ENCODE measurements at places on chromosomes 16 and 17. TPM values are rescaled to one million over a fixed set of nuclear protein-coding genes. Genes with fewer than 3 reads are reported as not detected.
A peak's percentile ranks its signal among the peaks of the same experiment; 100 is the strongest.

DNA sequence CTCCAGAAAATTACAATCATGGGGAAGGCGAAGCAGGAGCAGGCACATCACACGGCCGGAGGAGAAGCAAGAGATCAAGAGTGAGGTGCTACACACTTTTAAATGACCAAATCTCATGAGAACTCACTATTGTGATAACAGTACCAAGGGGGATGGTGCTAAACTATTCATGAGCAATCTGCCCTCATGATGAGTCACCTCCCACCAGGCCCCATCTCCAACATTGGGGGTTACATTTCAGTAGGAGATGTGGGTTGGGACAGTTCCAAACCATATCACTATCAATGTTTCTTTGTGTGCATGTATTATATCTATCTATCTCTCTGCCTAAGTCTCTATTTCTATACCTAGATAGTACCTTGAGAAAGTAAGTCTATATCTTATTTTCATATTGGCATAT, 724.8 kb downstream of the CDH11 start:
- no peak overlapping the region for H3K27ac ChIP-seq
- H3K4me1 ChIP-seq, result no peaks in the 10 kb centered on the region

DNA sequence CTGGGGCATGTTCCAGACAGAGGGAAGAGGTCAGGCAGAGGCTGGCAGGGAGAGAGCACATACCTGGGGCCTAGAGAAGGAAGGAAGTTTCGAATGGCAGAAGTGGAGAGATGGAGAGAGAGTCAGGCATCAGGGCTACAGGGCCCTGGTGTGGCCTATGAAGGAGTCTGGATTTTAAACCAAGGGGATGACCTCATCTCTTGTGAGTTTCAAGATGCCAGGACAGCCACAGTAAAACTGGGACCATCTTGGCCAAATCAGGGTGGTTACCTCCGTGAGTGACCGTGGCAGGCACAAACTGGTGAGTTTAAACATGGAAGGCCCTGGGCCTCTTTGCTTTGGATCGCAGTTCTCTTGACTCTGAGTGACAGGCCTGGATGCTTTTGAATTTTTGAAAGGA, 7.6 kb upstream of the ATP2C2 start:
- H3K4me3 ChIP-seq, result no peak overlapping the region
- peaks cover 8% of the 10 kb centered on the region for H3K27me3 ChIP-seq
- peak overlapping the region; percentile 77 for H3K27ac ChIP-seq
- no peak for DNase-seq
- no peaks in the 10 kb centered on the region for H3K36me3 ChIP-seq

GRCh38 chr17:78108726-78109488, 19.6 kb downstream of the TMC6 start:
- peaks cover 19% of the 10 kb centered on the region for H3K4me1 ChIP-seq
- H3K4me3 ChIP-seq, result no peak overlapping the region
- DNase-seq, result no peak
- peaks cover 54% of the 10 kb centered on the region for H3K36me3 ChIP-seq
- peak overlapping the region; percentile 25 for H3K27ac ChIP-seq

GRCh38 chr16:3256866-3257465, 533 bp upstream of the MEFV start:
- no peak overlapping the region for H3K4me3 ChIP-seq
- peaks cover 3% of the 10 kb centered on the region for H3K36me3 ChIP-seq
- no peak for DNase-seq
- no peak overlapping the region for H3K27ac ChIP-seq
- peaks cover 5% of the 10 kb centered on the region for H3K27me3 ChIP-seq
- H3K4me1 ChIP-seq, result no peaks in the 10 kb centered on the region

DNA sequence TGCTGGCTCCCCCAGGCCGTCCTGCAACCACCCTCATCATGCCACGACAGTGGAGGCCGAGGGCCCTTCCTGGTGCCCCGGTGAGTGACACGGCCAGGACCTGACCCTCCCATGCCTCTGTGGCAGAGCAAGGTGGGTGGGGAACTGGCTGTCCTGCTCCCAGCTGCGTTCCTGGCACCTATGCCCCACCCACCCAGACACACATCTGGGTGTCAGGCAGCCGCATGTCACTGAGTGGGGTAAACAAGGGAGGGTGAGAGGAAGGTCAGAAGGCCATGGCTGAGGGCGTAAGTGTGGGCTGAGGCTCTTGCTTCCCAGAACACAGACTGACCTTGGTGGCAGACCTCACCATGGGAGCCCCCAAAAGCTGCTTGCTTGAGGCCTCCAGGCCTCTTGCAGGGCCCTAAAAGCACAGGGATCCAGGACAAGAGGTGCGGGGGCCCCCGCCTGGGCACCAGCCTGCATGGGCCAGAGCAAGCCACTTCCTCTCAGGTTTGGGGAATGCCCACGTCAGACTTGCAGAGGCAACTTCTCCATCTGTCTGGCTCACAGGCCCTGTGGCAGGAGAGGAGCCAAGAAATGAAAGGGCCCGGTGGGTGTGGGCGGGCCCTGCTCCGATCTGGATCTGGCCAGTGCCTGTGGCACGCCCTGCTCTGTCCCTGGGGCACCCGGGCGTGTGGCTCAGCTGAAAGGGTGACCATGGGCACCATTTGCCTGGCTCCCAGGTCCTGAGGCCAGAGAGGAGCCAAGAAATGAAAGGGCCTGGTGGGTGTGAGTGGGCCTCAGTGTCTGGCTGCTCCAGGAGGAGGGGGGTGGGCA, 3.9 kb upstream of the CCDC57 start:
- H3K27me3 ChIP-seq, result peaks cover 2% of the 10 kb centered on the region
- no peaks in the 10 kb centered on the region for H3K36me3 ChIP-seq
- H3K4me3 ChIP-seq, result no peak overlapping the region
- H3K4me1 ChIP-seq, result peaks cover 41% of the 10 kb centered on the region
- H3K27ac ChIP-seq, result peak overlapping the region; percentile 67
- DNase-seq, result no peak

GRCh38 chr17:38942696-38943334, 17.4 kb downstream of the LASP1NB start:
- H3K4me1 ChIP-seq, result peaks cover 8% of the 10 kb centered on the region
- H3K36me3 ChIP-seq, result no peaks in the 10 kb centered on the region
- H3K27me3 ChIP-seq, result peaks cover 3% of the 10 kb centered on the region
- no peak for DNase-seq
- H3K27ac ChIP-seq, result no peak overlapping the region

CCDC154 gene
- 2.1 TPM for total RNA-seq

DNA sequence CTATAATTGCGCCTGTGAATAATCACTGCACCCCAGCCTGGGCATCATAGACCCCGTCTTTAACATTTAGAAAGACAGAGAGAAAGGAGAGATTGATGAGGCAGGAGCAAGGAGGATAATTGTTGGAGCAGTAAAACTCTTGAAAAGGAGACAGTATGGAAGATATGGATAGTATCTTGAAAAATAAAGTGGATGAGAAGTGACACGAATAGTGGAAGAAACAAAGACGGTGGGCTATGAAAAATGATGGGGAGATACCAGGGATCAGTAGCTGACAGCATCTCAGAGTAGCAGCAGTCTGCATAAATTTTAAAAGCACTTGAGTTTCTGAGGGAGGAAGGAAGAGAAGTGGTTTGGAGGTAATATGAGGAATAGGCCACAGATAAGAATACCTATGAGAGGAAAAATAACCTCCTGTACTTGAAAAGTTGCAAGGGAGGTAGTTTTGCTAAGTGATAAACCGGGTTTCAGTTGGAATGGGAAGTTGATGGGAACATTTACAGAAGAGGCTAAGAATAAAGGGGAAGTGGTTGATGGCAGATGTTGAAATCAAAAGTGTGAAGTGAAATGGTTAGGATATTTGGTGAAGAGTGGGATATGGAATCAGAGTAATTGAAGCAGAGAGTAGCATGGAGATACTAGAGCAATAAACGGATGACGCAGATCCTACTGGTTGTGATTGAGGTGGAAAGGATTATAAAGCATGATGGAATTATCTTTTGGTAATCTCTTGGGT, 1.8 kb upstream of the PPM1D start:
- H3K27ac ChIP-seq, result no peak overlapping the region
- no peak for DNase-seq
- peaks cover 9% of the 10 kb centered on the region for H3K36me3 ChIP-seq

EPX gene
- not detected for total RNA-seq

DNA sequence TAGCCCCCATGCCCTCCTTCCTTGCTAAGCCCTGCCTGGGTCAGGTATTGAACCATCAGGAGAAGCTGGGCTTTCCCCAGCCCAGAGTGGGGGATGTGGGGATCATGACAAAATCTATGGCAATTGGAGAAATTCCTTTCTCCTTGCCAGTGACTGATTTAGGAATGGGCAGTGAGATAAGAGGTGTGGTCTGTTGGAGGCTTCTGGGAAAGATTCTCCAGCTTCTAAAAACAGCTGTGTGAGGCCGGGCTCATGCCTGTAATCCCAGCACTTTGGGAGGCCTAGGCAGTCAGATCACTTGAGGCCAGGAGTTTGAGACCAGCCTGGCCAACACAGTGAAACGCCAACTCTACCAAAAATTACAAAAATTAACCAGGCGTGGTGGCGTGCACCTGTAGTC, 69.1 kb downstream of the SRCIN1 start:
- no peak for DNase-seq
- H3K4me3 ChIP-seq, result no peak overlapping the region
- H3K27ac ChIP-seq, result no peak overlapping the region
- H3K27me3 ChIP-seq, result peaks cover 4% of the 10 kb centered on the region

DNA sequence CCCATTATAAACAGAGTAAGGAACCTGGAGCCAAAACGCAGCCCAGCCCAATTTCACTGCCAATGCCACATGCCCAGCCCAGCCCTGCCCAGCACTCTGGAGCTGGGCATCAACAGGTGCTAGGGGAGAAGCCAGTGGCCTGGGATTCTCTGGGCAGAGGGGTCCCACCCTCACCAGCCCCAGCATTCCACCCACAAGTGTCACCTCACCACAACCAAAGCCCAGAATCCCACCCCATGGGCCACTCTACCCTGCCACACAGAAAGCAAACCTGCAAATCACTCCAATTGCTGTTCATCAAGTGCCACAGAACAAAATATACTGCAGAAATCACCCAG, 102.5 kb upstream of the CDH5 start:
- DNase-seq, result no peak
- H3K4me1 ChIP-seq, result peaks cover 3% of the 10 kb centered on the region
- H3K36me3 ChIP-seq, result no peaks in the 10 kb centered on the region
- H3K27ac ChIP-seq, result no peak overlapping the region

SMTNL2 gene
- not detected for total RNA-seq

GRCh38 chr16:8370374-8371270, 219.7 kb downstream of the TMEM114 start:
- H3K4me3 ChIP-seq, result no peak overlapping the region
- no peak for DNase-seq
- no peaks in the 10 kb centered on the region for H3K4me1 ChIP-seq
- H3K36me3 ChIP-seq, result no peaks in the 10 kb centered on the region

SLC5A2 gene
- total RNA-seq, result not detected

CPHXL2 gene
- not detected for total RNA-seq

GRCh38 chr17:34725008-34725407, 145.6 kb downstream of the TMEM132E start:
- no peaks in the 10 kb centered on the region for H3K27me3 ChIP-seq
- no peak overlapping the region for H3K4me3 ChIP-seq
- no peak overlapping the region for H3K27ac ChIP-seq
- DNase-seq, result no peak

- H3K4me3 ChIP-seq, result no peak overlapping the region
- no peak overlapping the region for H3K27ac ChIP-seq
- no peak for DNase-seq
- peaks cover 31% of the 10 kb centered on the region for H3K4me1 ChIP-seq
- peaks cover 35% of the 10 kb centered on the region for H3K36me3 ChIP-seq
Measured at GRCh38 chr17:1511756-1512321, 4.6 kb downstream of the INPP5K start.

PRDM7 gene
- not detected for total RNA-seq

C17orf113 gene
- 0.24 TPM for total RNA-seq

DNA sequence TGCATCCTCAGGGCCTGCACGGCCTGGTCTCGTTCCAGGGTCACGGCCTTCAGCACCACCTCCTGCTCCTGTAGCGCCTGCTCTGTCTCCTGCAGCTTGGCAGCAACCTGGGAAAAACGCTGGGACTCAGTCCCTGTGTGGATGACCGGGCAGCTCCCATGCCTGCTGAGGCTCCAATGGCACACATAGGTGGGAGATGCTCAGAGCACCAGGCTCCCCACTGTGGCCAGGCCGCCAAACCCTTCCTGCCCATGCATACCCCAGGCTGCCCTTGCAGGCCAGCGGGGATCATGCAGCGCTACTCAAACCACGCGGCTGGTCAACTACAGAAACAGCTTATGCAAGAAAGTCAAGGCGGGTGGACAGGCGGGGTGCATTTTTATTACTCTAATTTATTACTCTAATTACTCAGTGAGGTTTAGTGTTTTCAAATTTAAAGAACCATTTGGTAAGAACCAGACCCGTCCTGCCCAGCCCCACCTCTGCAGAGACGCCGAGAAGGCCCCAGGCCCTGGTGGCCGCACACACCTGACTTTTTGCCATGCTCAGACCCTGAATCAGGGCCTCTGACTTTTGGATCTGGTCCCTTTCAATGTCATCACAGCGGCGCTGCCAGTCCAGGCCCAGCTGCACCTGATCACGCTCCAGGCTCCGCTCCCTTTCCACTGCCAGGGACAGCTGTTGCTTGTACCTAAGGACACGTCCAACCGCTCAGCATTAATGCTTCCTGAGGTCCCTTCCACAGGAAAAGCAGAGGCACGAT, 34.0 kb downstream of the CCDC57 start:
- peaks cover 13% of the 10 kb centered on the region for H3K36me3 ChIP-seq
- no peak overlapping the region for H3K4me3 ChIP-seq
- no peak overlapping the region for H3K27ac ChIP-seq

- H3K27ac ChIP-seq, result no peak overlapping the region
- no peak overlapping the region for H3K4me3 ChIP-seq
- peak; percentile 29 for DNase-seq
Measured at GRCh38 chr17:1997927-1998742, 27.0 kb downstream of the RTN4RL1 start.

RAB40B gene
- 2.2 TPM for total RNA-seq

MRPL28 gene
- total RNA-seq, result 95.8 TPM

Measured in activated CD8-positive, alpha-beta T cell treated with anti-CD3 and anti-CD28 coated beads, Interleukin-2, amount 10 ng/mL, durations not matched to agents 7 days and 5 days (primary cell).